ENCODE measurements at places on chromosomes 16 and 17. TPM values are rescaled to one million over a fixed set of nuclear protein-coding genes. Genes with fewer than 3 reads are reported as not detected.

KRT15 gene
- polyA plus RNA-seq: 1.4 TPM

FSCN2 gene
- 0.26 TPM for polyA plus RNA-seq

RAPGEFL1 gene
- polyA plus RNA-seq: 2.9 TPM

MT2A gene
- 82.6 TPM for polyA plus RNA-seq

CALB2 gene
- 2.9 TPM for polyA plus RNA-seq

MT1H gene
- polyA plus RNA-seq: not detected

EPN3 gene
- polyA plus RNA-seq: not detected

NPIPA5 gene
- polyA plus RNA-seq: 15.9 TPM

KCNG4 gene
- not detected for polyA plus RNA-seq

PSMB10 gene
- 29.1 TPM for polyA plus RNA-seq

DYNC1LI2 gene
- 86.7 TPM for polyA plus RNA-seq

EPOP gene
- polyA plus RNA-seq: 0.17 TPM

GAS2L2 gene
- polyA plus RNA-seq: not detected

NTN3 gene
- polyA plus RNA-seq: 0.31 TPM

PPL gene
- 2.2 TPM for polyA plus RNA-seq

MFAP4 gene
- 230 TPM for polyA plus RNA-seq

ACE gene
- polyA plus RNA-seq: 1.1 TPM

KCNJ18 gene
- polyA plus RNA-seq: not detected

ZSCAN10 gene
- not detected for polyA plus RNA-seq

ABCA9 gene
- 0.12 TPM for polyA plus RNA-seq

IFI35 gene
- 25.7 TPM for polyA plus RNA-seq

SPN gene
- polyA plus RNA-seq: 0.05 TPM

C16orf86 gene
- polyA plus RNA-seq: 0.55 TPM

EDC4 gene
- polyA plus RNA-seq: 18.7 TPM

COPZ2 gene
- 107 TPM for polyA plus RNA-seq

TBC1D3E gene
- polyA plus RNA-seq: not detected

TBC1D26 gene
- not detected for polyA plus RNA-seq

SLFN11 gene
- 53.3 TPM for polyA plus RNA-seq

BAIAP2 gene
- polyA plus RNA-seq: 9.6 TPM

ITGAL gene
- not detected for polyA plus RNA-seq

HOXB8 gene
- polyA plus RNA-seq: 0.87 TPM

CFDP1 gene
- 81.6 TPM for polyA plus RNA-seq

SAMD14 gene
- 5.3 TPM for polyA plus RNA-seq

CCL17 gene
- polyA plus RNA-seq: not detected

MYO18A gene
- 9.8 TPM for polyA plus RNA-seq

PTGES3L gene
- 1.8 TPM for polyA plus RNA-seq

RAB40B gene
- polyA plus RNA-seq: 7.2 TPM

KIFC3 gene
- 31.2 TPM for polyA plus RNA-seq

KRTAP4-6 gene
- not detected for polyA plus RNA-seq

ZNF778 gene
- polyA plus RNA-seq: 11.3 TPM

RPRML gene
- not detected for polyA plus RNA-seq

RBFOX1 gene
- not detected for polyA plus RNA-seq

IL34 gene
- polyA plus RNA-seq: 5.1 TPM

P2RX5 gene
- polyA plus RNA-seq: 6.4 TPM

CACNG4 gene
- 0.25 TPM for polyA plus RNA-seq

BMERB1 gene
- 43.9 TPM for polyA plus RNA-seq

CA7 gene
- polyA plus RNA-seq: not detected

KCNH4 gene
- polyA plus RNA-seq: 0.01 TPM

RCVRN gene
- polyA plus RNA-seq: 0.29 TPM

CCDC92B gene
- polyA plus RNA-seq: not detected

SERPINF2 gene
- polyA plus RNA-seq: 0.07 TPM

All from AG04450 (cell line).